ENCODE measurements at places on chromosomes 3 and 15. TPM values are rescaled to one million over a fixed set of nuclear protein-coding genes. Genes with fewer than 3 reads are reported as not detected.

DNA sequence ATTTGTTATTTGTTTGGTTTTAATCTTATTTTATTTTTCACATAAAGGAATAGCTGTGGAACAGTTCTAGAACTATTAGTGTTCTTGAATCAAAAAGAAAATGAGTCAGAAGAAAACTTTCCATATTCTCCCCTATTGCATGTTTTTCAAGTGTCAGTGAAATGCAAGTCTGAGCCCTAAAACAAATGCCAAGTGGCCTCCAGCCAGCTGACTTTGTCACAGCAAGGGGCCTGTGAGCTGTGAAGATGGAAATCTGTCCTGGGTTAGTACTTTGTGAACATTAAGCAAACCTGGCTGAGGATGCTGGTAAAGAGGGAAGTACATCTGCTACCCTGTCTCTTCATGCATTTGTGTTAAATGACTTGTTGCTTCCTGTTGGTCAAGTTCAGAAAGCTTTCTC is 14.2 kb downstream of the LRRC49 start:
- H3K27ac ChIP-seq: no peak overlapping the region
- H3K36me3 ChIP-seq: no peaks in the 10 kb centered on the region
- no peak for DNase-seq
- H3K27me3 ChIP-seq: no peaks in the 10 kb centered on the region

DNA sequence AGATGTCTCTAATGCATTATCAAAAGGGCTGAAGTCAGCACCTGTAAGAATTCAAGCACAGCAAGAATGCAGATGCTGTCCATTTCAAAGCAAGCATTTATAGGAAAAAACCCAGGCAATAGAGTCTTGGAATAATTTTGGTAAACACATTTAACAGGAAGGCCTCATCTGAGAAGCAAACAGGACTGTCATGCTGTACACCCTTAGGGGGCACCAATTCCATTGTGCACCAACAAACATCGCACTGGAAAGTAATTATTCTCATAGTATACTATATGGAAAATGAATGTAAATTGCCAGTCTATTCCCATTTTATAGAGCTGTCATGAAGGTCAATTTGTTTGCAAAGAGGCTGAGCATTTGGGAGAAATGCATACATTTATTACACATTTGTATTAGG is 247.3 kb upstream of the SUCLG2 start:
- no peak for DNase-seq
- no peak overlapping the region for H3K27ac ChIP-seq
- H3K4me3 ChIP-seq: no peak overlapping the region
- H3K36me3 ChIP-seq: no peaks in the 10 kb centered on the region

DNA sequence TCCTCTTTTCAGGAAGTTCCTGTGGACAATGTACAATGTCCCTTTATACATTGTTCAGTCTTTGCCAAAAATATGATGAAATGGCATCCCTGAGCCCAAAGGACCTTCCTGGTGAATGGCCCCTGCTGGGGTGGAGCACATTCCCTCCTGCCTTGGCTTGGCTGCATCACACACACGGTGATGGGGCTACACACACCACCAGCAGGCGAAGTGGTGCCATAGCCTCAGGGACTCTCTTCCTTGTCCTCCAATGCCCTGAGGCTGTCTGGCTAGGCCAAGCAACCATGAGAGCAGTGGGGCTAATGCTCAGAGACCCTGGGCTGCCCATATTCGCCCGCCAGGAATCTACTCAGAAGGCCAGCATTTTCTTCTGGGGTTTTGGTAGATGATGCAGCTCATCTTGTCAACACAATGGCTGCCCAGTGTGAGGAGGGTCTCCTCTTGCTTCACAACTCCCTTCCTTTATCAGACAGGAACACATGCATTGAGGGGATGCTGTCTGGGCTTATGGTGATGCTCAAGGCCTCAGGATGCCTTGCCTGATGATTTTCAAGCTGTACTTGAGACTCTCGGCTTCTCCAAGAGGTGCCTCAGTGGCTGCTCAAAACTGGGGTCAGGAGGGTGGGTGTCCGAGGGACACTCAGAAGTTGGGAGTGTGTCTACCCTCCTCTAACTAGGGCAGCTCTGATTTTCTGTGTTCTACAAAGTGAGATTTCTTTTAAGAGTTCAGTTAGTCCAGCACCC is 40.9 kb upstream of the EPHB1 start:
- H3K36me3 ChIP-seq: no peaks in the 10 kb centered on the region
- H3K4me3 ChIP-seq: no peak overlapping the region
- no peaks in the 10 kb centered on the region for H3K4me1 ChIP-seq
- no peak overlapping the region for H3K27ac ChIP-seq
- DNase-seq: no peak

DNA sequence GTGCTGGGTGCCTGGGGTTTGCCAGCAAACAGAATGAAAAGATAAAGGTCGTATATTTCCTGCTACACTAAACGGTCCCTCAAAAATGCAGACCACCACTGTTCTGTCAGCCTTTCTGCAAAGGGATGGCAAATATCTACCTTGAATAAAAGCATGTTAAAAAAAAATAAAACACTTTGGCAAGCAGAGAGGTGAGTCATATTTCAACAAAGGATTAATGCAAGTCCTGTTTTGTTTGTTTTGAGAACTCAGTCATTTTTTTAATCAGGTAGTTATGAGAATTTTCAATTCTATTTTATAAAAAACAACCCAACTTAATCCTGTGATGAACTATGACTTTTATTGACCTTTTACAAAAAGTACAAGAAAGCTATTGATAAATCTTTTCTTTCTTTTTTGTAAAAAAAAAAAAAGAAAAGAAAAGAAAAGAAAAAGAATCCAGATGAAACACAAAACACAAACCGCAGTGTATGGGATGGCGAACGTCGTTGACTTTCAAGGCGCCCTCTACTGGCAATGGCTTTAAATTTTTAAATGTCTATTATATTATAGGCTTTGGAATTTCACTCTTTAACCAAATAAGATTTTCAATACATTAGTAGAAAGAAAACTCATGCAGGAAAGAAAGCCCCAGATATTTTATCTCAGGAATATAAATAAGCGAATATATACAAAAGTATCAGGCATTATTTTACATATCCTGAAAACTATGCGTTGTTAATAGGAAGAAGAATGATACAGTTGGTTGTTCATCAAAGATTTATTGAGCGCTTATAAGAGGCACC is 87.8 kb downstream of the NCEH1 start:
- no peaks in the 10 kb centered on the region for H3K36me3 ChIP-seq
- no peak overlapping the region for H3K27ac ChIP-seq
- H3K4me1 ChIP-seq: peaks cover 13% of the 10 kb centered on the region
- no peak overlapping the region for H3K4me3 ChIP-seq

GRCh38 chr3:9875448-9875847 is 4.6 kb downstream of the CIDEC start:
- no peaks in the 10 kb centered on the region for H3K4me1 ChIP-seq
- DNase-seq: no peak
- H3K27ac ChIP-seq: no peak overlapping the region

SYNPR gene
- not detected for total RNA-seq

DNA sequence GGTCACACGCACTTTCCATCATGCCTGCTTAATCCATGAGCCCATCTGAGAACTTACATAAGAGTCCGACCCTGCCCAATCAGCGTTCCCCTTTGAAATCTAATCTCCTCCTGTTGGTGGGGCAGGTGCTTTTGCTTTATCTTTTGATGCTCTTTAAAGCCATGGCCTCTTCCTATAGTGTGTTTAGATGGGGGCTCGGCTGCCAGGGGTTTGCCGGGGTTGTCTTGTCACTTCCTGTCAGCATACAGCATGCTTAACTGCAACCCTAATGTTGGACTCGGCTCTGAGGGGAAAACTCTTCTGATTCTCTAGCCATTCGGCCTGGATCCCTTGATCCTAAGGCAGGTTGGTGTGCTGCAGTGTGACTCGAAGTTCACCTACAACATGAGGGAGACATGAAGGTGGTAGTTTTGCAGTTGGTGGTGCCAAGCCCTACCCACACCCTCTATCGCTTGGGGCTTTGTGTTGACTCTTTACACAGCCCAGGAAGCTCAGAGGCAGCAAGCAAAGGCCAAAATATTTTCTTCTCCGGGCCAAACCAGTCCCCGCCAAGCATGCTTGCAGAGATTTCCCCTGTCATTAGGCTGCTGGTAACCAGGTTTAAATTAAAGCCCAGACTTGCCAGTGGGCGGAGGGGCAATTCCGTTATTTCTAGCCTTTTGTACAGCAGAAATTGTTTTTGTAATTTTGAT is 218.7 kb downstream of the FEZF2 start:
- no peaks in the 10 kb centered on the region for H3K4me1 ChIP-seq
- no peak overlapping the region for H3K4me3 ChIP-seq
- DNase-seq: no peak
- H3K27me3 ChIP-seq: no peaks in the 10 kb centered on the region
- no peak overlapping the region for H3K27ac ChIP-seq

TRPC1 gene
- 6.1 TPM for total RNA-seq

- H3K27ac ChIP-seq: no peak overlapping the region
- H3K36me3 ChIP-seq: no peaks in the 10 kb centered on the region
- no peak for DNase-seq
- peak overlapping the region; percentile 56 for H3K4me3 ChIP-seq
- no peaks in the 10 kb centered on the region for H3K27me3 ChIP-seq
- H3K4me1 ChIP-seq: peaks cover 18% of the 10 kb centered on the region
Measured at GRCh38 chr15:59437142-59437816, 707 bp upstream of the FAM81A start.

DNA sequence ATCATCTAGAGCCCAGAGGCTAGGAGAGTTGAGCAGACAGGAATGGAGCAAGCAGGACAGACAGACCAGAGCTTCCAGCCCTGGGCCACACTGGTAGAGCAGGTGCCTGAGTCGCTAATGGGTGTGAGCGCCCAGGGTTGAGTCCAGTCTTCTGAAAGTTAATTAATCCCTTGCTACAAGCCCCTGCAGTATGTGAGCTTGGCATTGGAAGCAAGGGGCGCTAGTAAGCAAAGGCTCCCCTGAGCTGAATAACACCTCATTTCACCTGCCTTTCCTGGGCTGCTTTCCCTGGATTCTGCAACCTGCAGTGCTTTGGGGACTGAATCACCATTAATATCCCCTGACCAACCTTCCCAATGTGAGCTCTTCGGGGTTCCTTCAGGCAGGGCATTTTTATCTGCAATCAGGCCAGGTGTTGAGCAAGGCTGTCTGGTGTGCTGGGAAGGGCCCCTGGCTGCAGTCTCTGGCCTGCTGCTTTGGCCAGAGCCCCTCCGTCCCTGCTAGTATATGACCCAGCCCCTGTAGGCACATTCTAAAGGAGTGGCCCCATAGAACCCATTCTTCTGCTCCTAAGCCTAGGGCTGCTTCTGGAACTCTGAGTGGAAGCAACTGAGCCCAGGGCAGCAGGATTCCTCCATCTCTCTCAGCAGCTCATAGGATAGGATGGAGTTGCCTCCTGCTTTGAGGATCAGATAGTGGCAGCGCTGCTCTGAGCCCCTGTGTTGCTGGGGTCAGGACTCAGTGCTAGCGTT is 45.1 kb upstream of the EPHB1 start:
- peaks cover 23% of the 10 kb centered on the region for H3K27me3 ChIP-seq
- no peaks in the 10 kb centered on the region for H3K36me3 ChIP-seq
- DNase-seq: no peak
- H3K27ac ChIP-seq: no peak overlapping the region

MELTF gene
- total RNA-seq: 47.6 TPM

GRCh38 chr15:43541785-43542184 is 24.4 kb downstream of the MAP1A start:
- H3K36me3 ChIP-seq: no peaks in the 10 kb centered on the region
- no peaks in the 10 kb centered on the region for H3K4me1 ChIP-seq
- no peak overlapping the region for H3K4me3 ChIP-seq
- H3K27me3 ChIP-seq: no peaks in the 10 kb centered on the region

DNA sequence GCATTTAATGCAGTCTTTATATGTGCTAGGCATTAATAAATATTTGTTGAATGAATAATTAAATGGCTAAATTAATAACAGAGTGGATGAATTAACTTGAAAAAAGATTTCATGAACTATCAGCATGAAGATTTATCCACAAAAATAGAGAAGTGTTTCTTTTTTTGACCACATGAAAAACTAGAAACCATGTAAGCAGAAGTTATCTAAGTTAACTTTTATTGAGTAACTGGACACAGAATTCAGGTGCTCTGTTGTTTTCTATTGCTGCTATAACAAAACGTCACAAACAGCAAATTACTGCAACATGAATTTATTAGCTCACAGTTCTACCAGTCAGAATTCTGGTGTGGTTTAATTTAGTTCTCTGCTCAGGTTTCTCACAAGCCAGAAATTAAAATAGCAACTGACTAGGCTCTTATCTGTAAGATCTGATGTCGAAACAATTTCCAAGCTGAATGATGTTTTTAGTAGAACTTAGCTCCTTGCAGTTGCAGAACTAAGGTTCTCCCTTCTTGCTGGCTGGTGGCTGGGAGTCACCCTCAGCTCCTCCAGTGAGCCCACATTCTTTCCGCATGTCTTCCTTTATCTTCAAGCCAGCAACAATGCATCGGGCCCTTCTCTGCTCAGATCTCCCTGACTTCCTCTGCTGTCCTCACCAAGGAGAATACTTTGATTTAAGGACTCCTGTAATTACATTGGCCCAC is 810.2 kb upstream of the ALCAM start:
- no peaks in the 10 kb centered on the region for H3K4me1 ChIP-seq
- no peak for DNase-seq
- no peak overlapping the region for H3K27ac ChIP-seq
- H3K27me3 ChIP-seq: no peaks in the 10 kb centered on the region
- no peak overlapping the region for H3K4me3 ChIP-seq

DNA sequence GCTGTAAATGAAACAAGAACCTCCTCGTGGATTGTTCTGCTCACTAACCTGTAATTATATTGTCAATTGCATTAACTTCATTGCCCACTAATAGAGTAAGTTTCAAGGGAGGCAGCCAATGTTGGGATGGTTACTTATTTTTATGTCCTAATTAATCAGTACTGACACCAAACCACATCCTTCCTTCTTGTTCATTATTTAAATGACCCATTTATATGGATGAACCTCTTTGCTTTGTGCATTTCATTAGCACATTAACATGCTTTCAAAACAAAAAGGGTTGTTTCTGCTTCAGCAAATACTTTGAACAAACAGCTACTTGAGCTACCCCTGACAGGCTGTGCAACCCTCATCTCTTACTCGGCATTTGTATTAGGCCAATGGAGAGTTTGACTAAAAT is 374.2 kb downstream of the MECOM start:
- H3K4me3 ChIP-seq: no peak overlapping the region
- no peaks in the 10 kb centered on the region for H3K36me3 ChIP-seq
- H3K27ac ChIP-seq: no peak overlapping the region
- peaks cover 13% of the 10 kb centered on the region for H3K27me3 ChIP-seq
- DNase-seq: no peak
- no peaks in the 10 kb centered on the region for H3K4me1 ChIP-seq

FBXO40 gene
- total RNA-seq: not detected

GRCh38 chr3:38473229-38473628 is 19.5 kb downstream of the ACVR2B start:
- H3K4me3 ChIP-seq: no peak overlapping the region
- DNase-seq: no peak
- no peak overlapping the region for H3K27ac ChIP-seq
- no peaks in the 10 kb centered on the region for H3K36me3 ChIP-seq
- H3K4me1 ChIP-seq: peaks cover 2% of the 10 kb centered on the region

WDR72 gene
- 5.8 TPM for total RNA-seq

DNA sequence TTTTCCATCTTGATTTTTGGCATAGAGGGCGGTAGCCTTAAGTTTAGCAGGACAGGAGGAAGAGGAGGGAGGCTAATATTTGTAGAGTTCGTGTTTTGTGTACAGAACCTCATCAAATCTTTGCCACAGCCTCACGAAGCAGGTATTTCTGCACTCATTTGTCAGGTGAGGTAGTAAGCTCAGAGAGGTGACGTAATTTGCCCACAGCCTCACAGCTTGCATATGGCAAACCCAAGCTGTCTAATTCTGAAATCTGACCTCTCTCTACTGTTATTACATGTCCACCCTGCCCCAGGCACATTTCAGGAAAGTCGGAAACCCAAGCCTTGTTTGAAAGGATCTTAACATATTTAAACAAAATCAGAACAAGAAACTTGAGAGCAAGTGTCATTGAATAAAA is 91.1 kb upstream of the TPM1 start:
- no peaks in the 10 kb centered on the region for H3K4me1 ChIP-seq
- H3K27me3 ChIP-seq: peaks cover 5% of the 10 kb centered on the region
- DNase-seq: no peak
- H3K36me3 ChIP-seq: no peaks in the 10 kb centered on the region
- no peak overlapping the region for H3K27ac ChIP-seq
- no peak overlapping the region for H3K4me3 ChIP-seq
